ENCODE measurements at places on chromosomes 2 and 18.

DNA sequence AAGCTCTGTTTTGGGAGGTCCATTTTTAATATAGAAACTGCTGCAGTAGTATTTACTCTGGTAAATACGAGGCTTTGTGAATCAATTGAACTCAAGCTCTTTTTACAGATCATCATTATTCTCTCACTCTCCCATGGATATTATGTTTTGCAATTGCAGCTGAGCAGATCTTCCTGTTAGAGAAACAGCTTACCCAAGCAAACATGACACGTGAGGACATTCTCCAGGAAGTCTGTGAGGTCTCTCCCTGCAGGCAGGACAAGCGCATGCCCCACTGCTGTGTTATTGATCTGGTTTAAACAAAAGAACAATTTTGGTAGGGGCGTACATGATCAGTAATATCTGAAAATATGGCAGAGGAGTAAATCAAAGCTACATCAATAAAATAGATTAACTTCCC is 72.1 kb downstream of the COL6A3 start:
- DNase-seq, result no peak

DNA sequence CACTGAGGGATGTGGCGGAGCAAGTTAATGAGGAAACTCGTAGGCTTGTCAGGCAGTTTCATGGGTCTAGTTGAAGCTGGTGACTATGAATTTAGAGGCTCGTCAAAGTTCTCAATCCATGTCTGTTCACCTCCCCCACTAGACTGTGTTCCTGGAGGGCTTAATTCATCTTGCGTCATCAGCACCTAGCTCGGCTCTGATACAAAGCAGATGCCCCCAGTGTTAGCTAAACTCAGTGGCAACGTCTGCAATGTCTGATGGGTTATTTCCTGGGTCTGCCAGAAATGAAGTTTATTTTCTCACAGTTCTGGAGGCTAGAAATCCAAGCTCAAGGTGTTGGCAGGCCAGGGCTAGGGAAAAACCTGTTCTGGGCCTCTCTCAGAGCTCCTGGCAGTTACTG is 140.6 kb downstream of the PID1 start:
- DNase-seq, result no peak

DNA sequence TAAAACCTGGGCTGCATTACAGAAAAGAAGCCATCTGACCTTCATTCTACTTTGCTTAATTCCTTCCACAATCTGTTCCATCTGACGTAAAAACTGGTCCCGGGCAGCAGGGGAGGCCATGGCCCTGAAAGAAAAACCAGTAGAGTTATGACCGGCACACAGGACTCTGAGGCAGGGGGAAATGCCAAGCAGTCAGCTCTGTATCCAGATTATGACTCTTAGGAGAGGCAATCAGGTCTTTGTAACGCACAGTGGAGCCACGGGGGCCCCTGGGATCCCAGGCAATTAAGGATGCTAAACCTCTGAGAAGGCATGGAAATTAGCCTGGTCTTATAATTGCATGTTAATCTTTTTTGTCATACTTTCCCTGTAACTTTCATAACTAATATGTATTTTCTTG is 78.4 kb downstream of the CCDC93 start:
- DNase-seq, result no peak

GRCh38 chr2:27581417-27582128 is 1.3 kb upstream of the ZNF512 start:
- DNase-seq, result no peak

GRCh38 chr18:54100920-54101470 is 123.5 kb downstream of the MBD2 start:
- DNase-seq, result no peak

DNA sequence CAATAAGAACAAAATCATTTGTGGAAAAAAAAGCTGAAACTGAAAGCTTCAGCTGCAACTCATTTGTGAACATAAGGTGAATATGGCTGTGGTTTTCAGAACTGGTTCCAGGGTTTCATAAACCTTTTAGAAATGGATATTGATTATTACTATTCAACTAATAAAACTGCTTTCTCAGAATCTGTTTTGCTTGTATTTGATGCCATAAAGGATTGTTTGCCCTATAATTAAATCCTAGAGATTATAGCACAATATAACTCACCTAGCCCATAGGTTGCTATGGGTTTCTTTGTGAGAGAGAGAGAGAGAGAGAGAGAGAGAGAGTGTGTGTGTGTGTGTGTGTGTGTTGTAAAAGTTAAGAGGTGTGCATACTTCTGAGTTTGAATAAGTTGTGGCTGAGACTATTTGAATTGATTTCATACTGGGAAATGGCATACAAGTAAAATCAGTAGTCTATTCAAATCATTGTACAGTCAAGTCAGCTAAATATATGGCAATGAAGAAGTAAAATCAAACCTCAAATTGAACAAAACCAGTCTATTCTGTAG is 339.2 kb downstream of the ARHGAP15 start:
- no peak for DNase-seq

- DNase-seq, result no peak
Measured at GRCh38 chr2:135845257-135845656, 8.3 kb upstream of the LCT start.

DNA sequence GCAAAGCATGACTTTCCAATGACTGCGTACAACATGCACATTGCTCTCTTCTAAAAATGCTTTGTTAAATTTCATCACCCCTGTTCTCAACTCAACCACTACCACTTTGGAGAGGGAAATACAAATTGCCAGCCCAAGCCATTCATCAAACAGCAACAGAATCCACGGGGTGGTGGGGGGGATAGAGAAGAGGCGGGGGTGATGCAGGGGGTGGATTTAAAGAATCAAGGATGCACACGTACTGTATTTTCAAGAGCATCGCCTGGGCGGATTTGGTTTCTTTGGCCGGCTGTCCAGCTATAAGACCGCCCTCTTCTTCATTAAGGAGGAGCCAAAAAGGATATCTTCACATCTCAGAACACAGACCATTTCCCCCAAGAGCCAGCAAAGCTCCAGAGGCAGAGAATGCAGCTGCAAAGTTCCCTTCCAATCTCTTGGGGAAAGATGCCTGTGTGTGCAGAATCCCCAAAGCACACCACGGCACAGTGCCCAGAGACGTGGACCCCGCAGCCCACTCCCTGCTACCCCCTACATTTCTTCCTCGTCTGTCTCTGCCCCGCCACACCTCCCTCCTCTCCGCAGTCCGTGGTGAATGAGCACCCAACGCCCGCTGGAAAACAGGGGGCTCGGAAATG is 977 bp downstream of the SLC8A1 start:
- DNase-seq, result no peak

- no peak for DNase-seq
Measured at GRCh38 chr2:215138479-215138878, at the start of gene ABCA12. TSS of gene ABCA12 (minus strand) at chr2:215138626. CDS start at chr2:215138208, 418 bp downstream.

- no peak for DNase-seq
Measured at GRCh38 chr2:109049022-109049421, 60.0 kb upstream of the EDAR start.

GRCh38 chr18:39693359-39693758 is 2127.8 kb upstream of the CELF4 start:
- no peak for DNase-seq

DNA sequence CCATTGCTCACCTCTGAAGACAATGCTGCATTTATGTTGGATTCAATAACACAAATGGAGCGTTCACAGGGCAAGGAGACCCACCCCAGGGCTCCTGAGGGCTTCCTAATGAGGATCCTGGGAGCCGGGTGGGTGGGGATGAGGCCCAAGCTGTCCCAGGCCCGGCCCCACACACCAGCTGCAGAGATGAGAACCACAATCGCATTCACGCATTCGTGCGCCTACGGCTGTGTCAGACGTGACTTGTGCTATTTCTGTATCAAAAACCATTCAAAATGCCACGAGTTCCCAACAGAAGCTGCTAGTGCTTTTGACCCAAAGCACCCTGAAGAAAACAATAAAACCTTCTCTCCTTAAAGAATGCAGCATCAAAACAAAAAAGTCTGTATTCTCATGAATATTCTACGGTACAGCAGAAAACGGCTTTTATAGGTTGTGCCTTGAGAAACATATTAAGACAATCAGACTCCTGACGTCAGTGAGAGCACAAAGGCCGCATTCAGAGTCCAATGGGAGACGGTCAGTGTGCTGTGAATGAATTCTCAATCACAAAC is 205.4 kb downstream of the HDAC4 start:
- DNase-seq, result no peak

DNA sequence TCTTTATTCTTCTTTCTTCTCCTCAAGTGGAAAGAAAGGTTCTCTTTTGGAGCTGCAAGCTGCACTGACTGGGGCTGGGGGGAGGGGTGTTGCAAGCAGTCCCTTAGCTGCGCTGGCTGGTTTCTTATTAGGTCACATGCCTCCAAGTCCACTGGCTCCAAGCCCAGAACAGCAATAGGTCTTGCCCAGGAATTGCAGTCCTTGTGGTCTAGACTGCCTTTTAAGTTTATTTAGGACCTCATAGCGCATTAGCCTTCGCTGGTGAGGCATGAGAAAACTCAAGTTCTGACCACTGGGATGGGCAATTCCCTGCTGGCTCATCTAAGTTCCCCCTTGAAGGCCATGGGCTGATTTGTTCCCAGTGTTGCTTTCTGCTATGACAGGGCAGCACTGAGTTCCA is 138.6 kb upstream of the SCN7A start:
- no peak for DNase-seq

DNA sequence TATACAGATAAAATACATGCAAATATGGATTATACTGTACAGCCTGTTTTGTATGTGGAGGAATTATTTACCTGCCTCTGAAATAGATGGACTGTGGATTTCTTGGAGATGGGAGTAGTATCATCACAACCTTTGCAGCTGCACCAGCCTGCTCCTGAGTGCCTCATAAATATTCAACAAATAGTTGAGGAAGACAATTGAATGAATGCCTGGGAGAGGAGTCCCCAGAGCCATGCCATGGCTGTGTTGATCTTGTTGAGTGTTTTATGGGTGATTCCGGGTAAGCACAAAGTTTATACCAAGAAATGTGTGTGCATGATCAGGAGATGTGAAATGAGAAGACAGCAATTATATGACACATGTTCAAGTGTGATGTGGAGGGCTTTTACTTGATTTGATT is 225.0 kb downstream of the FHOD3 start:
- DNase-seq, result no peak

DNA sequence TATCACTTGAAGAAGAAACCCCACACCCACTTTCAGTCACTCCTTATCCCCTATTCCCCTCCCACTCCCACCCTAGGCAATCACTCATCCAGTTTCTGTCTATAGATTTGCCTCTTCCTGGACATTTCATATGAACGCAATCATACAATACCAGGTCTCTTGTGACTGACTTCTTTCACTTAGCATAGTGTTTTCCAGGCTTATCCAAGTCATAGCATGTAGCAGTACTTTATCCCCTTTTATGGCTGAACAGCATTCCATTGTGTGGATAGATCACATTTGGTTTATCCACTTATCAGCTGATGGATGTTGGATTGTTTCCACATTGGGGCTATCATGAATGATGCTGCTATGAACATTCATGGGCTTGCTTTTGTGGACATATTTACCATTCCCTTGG is 6.6 kb downstream of the CFAP221 start:
- DNase-seq, result no peak

- DNase-seq, result no peak
Measured at GRCh38 chr2:105038383-105039061, 653 bp downstream of the MRPS9 start.
